SK-MEL-5 (cell line): ENCODE measurements at places on chromosomes 4 and X.

DNA sequence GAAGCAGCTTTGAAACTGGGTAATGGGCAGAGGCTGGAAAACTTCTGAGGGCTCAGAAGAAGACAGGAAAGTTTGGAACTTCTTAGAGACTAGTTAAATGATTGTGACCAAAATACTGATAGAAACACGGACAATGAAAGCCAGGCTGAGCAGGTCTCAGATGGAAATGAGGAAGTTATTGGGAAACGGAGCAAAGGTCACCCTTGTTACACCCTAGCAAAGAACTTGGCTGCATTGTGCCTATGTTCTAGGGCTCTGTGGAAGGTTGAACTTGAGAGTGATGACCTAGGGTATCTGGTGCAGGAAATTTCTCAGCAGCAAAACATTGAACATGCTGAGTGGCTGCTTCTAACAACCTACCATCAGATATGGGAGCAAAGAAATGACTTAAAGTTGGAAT is 50.8 kb upstream of the FBXW7 start:
- DNase-seq = no peak

- no peak for DNase-seq
These were observed 29.9 kb downstream of the CPEB2 start for GRCh38 chr4:15031993-15032675.

GRCh38 chrX:1449036-1449822 is 3.5 kb downstream of the ASMTL start:
- no peak for DNase-seq

DNA sequence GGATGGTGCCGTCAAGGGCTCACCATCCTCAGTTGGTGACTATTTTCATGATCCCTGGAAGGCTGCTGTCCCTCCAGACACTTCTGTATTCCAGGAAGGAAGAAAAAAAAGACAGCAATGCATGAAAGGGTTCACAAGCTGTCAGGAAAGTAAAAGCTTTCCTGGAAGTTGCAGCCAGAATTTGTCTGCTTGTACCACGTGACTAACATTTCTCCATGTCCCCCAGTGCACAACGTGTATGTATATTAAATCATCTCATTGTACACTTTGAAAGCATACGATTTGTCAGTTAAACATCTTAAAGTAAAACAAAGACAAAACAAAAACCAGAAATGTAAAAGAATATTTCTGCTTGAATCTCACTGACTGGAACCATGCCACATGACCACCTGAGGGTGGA is 127.4 kb upstream of the CLNK start:
- no peak for DNase-seq

GRCh38 chrX:139015627-139016026 is 304.1 kb upstream of the FGF13 start:
- no peak for DNase-seq

DNA sequence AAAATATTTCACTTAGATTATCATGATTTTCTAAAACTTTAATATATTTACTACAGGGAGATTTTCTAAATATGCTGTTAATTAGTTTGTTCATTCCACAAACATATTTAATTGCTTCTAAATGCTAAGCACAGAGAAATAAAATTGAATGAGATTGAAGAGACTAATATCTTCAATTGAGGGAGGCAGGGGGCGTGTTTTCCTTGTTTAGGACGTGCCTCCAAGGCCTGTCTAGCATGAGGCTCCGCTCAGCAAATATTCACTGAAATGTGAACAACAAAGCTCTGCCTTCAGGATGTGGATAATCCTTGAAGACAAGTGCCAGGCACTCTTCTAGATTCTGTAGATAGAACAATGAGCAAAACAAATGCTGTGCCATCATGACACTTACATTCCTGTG is 98.1 kb downstream of the TSPAN5 start:
- no peak for DNase-seq

DNA sequence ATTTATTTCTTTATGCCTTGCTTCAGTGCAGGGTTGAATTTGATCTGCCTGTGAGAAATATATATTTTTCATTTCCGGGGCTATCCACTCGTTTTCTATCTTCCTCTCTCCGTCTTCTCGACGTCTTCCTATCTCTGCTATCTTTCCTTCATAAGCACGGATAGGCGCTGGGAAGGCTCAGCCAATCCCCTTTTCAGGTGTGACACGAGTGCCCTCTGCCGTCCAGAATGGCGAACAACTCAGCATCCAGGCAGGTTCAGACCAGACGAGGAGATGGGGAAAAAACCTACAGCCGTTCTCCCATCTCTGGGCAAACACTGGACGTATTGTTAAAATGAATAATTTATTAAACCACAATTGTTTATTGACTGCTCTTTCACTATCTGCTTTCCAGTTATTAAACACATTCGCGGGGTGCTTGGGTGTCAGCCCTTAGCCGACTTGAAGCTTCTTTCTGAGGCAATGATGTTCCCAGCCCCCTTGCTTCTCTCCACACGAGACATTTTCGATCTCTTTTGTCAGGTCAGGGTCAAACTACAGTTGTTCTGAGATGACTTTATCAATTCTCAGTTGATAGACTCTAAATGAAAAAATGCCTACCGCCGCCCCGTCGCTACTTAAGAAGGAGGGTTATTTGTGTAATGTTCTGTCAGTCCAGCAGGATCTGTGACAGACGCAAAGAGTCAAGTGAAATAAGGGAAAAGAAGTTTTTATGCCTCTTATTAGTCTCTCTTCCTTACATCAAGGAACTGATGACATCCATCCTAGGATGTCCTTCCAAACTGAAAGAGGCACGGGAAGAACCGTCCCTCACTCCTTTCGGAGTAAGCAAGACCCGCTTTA is 96.3 kb upstream of the NOCT start:
- peak; percentile 85 for DNase-seq

DNA sequence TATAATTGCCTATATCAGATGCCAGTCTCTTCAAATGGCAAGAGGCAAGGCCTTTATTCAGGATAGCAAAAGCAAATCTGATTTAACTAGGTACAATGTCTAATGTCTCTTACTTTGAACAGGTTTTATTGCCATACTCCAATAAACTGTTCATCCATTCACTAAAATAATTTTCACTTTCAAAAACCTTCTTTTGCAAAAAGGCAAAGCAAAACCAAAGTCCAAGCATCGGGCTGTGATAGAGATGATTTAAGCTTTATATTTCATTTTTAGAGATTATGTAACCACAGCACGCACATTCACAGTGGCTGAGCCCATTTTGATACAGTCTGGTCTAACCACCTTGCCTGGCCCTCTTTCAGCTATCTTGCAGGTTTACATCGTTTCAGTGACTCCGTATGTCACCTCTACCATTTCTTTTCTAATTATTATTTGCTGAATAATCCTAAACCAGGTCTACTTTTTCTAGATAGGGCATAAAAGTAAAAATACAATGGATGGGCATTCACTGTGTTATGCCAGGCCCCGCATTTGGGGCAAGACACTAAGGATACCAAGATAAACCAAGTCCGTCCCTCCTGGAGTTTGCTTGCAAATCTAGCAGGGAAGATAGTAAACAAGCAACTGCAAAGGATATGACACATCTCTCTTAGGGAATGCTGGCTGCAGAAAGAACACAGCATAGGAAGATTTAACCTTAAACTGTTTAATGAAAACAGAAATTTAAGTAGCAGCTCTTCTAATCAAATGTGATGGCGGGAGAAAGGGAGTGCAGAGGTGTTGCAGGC is 1.8 kb downstream of the CASP3 start:
- no peak for DNase-seq

GRCh38 chr4:142404191-142404611 is 441.9 kb downstream of the INPP4B start:
- peak; percentile 51 for DNase-seq

GRCh38 chr4:48683784-48684666 is 96.1 kb downstream of the FRYL start:
- no peak for DNase-seq

DNA sequence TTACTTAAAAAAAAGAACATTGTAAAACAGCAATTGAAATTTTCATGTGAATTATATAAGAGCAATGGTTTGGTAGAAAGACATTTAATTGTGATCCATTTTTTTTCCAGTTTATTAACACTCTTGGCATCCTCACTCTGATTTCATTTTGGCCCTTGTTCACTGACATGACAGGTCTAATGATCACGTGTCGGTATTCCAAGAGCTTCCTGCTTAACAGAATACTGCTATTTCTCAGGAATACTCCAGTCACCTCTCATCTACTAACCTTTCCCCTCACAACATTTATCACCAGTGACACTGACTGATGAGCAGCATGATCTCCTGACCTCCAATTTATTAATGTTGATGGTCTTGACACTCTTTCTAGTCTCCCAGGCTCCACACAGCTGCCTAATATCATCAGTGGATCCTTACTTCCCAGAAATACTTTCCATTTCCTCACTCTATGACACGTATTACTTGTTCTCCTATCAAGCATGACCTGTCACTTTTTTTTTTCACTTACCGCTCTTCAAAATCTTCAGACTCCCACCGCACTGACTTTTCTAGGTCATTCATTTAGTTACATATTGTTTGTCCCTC is 847.8 kb upstream of the SLIT2 start:
- DNase-seq = no peak

GRCh38 chr4:99062120-99062519 is 26.5 kb downstream of the ADH5 start:
- DNase-seq = no peak

- DNase-seq = peak; percentile 17
These were observed 69.8 kb downstream of the GAB1 start for GRCh38 chr4:143406523-143406922.

DNA sequence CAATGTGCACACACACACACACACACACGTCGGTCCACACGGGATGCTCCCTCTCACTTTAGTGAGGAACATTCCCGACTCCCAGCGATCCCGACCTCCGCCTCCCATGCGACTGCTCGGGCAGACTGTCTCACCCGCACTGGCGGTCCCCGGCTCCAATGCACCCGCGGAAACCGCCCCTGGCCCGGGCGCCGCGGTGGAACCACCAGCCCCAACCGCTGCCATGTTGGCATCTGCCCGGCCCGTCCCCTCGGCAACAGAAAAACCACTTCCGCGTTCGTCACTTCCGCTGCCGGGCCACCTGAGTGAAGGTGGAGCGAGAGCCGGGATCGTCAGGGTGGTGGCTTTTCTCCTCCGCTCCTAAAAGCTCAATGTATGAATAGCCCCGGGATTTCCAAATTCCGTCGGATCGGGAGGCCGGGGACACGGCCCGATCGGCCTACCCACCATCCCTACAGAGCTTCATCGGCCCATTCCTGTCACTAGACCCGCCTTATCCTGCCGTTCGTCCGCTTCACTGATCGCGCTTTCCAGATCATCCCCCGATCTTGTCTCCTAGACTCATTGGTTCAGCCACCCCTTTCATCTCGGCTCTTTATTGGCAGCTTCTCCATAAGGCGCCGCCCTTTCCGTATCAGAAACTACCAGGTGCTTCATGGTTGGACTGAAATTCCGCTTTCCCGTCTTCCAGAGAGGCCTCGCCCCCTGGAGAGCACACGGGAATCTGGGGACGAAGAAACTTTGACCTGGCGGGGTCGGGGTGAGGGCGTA is at the start of gene SLC35A2:
SLC35A2 (minus strand) TSS at position 235 of the 771 bp plus-strand sequence; CDS start at position 225, 10 bp downstream.
- peak; percentile 65 for DNase-seq

DNA sequence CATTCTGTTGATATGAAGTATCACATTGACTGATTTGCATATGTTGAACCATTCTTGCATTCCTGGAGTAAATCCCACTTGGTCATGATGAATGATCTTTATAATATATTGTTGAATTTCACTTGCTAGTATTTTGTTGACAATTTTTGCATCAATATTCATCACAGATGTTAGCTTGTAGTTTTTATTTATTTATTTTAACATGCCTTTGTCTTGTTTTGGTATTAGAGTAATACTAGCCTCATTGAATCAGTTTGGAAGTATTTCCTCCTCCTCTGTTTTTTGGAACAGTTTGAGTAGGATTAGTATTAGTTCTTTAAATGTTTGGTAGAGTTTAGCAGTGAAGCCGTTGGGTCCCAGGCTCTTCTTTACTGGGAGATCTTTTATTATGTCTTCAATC is 13.9 kb upstream of the ADH1C start:
- no peak for DNase-seq

- no peak for DNase-seq
These were observed 337.9 kb downstream of the PPP3CA start for GRCh38 chr4:101009471-101009870.

DNA sequence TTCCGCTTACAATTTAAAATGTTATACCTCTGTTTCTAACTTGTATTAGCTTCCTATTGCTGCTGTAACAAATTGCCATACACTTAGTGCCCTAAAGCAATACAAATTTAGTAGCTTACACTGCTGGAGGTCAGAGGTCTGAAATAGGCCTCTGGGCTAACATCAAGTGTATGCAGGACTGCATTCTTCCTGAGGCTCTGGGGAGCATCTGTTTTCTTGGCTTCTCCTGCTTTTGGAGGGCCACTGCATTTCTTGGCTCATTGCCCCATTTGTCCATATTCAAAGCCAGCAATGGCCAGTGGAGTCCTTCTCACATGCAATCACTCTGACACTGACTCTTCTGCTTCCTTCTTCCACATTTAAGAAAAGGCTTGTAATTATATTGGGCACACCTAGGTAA is 639.8 kb upstream of the INTU start:
- DNase-seq = no peak

- DNase-seq = peak; percentile 58
These were observed 1.7 kb downstream of the ARAF start for GRCh38 chrX:47562615-47563243.

DNA sequence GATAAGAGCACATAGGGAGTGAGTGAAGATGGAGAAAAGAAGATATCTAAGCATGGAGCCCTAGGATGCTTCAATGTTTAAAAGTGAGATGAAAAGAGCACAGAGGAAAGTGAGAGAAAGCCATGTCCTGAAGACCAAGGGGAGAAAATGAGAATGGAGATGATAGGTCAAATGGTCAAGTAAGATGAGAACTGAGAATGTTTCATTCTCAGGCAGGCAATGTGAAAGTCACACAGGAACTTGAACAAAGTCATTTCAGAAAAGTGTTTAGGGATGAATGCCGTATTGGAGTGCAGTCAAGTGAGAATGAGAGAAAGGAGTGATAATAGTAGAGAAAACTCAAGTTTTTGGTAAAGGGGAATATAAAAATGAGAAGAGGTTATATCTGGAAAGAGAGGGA is 148.7 kb upstream of the PTCHD1 start:
- no peak for DNase-seq

GRCh38 chr4:82983444-82983843 is 27.2 kb downstream of the LIN54 start:
- DNase-seq = no peak
